ENCODE measurements at places on chromosomes 4 and X.

GRCh38 chr4:77385124-77385969 lies 220.3 kb upstream of the CXCL13 start:
- DNase-seq = peak; percentile 52

GRCh38 chrX:18702362-18703195 lies 4.9 kb upstream of the PPEF1 start:
- peak; percentile 90 for DNase-seq

DNA sequence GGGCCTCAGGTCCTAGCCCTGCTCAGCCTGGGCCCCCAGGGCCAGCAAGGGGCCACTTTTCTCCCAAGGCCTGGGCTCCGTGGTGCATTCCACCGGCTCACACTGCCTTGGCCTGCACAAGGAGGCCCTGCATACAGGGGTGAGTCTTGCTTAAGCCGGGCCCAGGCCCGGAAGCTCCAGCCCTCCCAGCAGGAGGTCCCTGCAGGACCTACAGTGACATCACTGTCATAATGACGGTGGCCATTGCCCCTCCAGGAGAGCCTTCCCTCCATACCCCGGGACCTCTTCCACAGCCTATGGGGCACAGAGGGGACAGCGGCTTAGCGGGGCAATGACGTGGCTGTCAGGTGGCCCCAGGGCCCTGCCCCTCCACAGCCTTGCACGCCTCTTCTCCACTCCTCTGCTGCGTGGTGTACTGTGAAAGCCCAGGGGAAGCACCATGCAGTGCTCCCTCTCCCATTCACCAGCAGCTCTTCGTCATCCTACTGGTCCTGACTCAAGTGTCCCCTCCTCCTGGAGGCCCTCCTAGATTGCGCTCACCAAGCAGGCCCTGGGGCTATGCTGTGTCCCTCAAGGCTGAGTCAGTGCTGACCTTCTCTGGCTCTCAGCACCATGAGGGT lies 32.3 kb upstream of the AFAP1 start:
- peak; percentile 61 for DNase-seq

DNA sequence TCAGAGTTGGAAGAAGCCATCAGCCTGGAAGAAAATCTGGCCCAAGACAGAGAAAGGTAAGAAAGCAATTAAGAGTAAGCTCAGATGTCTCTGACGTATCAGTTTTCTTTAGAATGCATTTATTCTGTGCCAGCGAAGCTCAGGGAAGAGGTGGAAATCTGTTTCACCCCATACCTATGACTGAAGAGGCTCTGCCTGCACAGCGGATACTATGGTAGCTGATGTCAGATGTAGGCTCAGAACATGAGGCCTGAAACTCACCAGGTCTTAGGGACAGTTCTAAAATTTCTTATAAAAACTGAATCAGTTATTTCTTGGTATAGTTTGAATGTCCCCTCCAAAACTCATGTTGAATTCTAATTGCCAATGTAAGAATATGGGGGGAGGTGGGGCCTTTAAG lies 30.9 kb downstream of the VEGFC start:
- DNase-seq = no peak

- no peak for DNase-seq
Observed at GRCh38 chr4:38818441-38818976, 13.9 kb upstream of the TLR1 start.

DNA sequence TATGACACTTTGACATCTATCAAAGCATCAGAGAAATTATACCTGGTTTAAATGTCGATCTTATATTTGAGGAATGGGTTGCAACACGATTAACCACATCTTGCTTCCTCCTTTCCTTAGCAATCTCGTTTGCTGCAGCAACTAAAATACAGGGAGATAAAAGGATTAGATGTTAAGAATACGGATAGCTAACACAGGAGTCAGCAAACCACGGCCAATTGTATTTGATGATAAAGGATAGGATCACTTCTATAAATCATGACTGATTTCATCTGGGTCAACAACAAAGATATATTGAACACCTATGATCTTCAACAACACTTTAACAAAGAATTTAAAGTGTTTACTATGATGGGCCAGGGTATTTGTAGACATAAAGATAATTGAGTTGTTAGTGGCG lies 5.0 kb downstream of the MAP7D3 start:
- no peak for DNase-seq

GRCh38 chr4:127936974-127937373 lies 28.0 kb downstream of the MFSD8 start:
- no peak for DNase-seq

GRCh38 chr4:899556-899906 lies 32.6 kb downstream of the GAK start:
- no peak for DNase-seq

DNA sequence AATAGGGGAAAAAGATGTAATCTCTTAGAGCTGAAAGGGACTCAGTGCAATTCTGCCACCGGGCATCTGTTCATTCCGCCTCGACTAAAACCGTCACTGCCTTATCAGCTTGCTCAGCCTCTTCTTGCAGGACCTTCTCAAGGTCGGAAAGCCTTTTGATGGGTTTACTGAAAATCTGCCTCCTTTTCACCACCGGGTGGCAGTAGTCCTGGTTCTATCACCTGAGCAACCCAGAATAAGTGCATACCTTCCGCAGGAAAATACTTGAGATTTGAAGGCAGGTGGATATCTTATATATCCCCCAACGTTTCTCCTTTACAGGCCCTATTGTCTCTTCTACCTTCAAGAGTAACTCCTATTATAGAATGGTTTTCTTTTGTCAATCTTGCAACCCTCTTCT lies 103.4 kb upstream of the PAK3 start:
- DNase-seq = peak; percentile 38

DNA sequence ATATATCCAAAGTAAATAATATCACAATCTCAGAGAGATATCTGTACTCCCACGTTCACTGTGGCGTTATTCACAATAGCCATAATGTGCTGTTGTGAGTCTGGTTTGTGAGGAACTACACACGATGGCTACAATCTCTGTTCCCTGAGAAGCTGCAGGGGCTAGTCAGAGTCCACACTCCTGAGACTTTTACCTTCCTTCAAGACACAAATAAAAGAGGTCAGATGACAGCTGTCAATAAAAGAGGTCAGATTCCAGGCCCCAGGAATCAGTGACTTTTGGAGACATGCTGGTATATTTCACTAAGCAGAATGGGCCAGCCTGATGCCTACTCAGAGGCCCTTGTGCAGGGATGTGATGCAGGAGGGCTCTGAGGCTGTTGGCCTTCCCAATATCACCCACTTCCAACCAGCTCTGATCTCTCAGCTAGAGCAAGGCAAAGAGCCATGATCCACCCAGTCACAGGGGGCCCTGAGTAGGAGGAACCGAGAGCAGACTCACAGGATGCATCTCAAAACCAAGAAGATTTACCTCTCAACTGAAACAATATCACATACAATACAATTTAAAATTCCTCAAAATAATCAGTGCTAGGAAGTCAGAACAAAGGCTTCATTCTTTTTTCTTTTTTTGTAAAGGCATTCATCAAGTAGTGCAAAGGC lies 13.8 kb downstream of the FRYL start:
- DNase-seq = no peak

- peak; percentile 68 for DNase-seq
Observed at GRCh38 chr4:113153529-113154101, 104.2 kb downstream of the ANK2 start.

- DNase-seq = no peak
Observed at GRCh38 chr4:52102587-52102986, 51.5 kb downstream of the SPATA18 start.

- no peak for DNase-seq
Observed at GRCh38 chr4:98482503-98482846, 175.9 kb downstream of the TSPAN5 start.

DNA sequence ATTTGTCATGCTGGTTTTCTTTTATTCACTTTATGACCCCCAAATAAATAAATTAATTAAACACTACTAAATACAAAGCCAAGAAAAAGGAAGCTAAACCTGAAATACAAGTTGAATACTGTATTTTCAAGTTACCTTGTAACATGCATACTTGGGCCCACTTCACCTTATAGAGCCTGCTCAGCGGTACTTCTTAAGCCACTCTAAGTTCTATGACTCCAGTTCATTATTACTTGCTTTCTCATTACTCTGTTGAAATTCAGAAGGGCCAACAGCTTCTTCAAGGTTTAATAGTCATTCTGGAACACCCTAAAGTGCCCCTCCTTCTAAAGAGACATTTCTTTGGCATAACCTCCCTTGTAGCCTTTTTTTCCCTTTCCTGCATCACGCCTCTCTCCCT lies 844.5 kb downstream of the RPA4 start:
- no peak for DNase-seq

DNA sequence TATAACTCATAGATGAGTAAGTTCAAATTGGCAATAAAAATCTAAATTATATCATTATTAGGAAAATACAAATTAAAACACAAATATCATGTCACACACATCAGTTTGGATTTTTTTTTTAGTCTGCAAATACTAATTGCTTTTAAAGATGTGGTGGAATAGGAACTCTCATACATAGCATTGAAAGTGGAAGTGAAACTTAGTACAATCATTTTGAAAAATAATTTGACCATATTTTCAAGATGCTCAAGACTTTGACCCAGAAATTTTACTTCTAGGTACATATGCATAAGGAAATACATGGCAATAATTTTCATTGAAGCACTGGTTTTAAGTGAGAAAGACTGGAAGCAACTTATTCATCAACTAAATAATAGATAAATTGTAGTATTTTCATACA lies 147.5 kb upstream of the SMIM31 start:
- DNase-seq = no peak

GRCh38 chrX:145953628-145954027 lies 136.0 kb downstream of the SLITRK2 start:
- DNase-seq = no peak

DNA sequence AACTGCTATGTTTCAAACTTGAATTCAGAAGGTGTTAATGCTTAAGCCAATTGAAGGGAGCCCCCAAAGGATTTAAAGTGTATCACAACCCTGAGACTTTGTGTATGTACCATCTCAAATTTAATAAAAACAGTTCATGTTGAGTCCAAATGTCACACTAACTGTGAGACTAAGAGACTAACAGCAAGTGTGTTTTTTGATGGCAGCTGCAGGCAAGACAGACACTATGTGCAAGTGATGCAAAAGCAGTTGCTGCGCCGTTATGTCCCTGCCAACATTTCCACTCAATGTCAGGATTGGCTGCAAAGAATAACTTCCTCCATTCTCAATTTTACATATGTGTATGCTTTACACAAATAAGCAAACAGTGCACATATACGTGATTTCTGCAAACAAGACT lies 594.6 kb downstream of the IL15 start:
- DNase-seq = no peak

DNA sequence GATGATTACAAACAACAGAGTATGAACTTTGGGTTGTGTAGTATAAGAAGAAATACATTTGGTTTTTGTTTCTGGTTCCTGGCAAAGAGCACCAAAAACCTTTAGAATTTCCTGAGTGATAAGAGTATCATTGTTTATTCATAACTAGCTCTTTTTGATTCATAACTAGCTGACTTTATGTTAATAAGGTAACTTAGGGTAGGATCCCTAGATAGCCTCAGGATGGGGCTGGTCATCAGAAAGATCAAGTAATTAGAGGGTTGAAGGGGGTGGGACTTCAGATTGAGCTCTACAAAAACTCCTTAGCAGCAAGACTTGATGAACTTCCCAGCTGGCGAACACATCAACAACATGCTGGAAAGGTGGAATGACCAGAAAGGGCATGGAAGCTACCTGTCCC lies 166.5 kb downstream of the SCFD2 start:
- no peak for DNase-seq

GRCh38 chrX:105211066-105211575 lies 9.4 kb downstream of the TEX13A start:
- no peak for DNase-seq

DNA sequence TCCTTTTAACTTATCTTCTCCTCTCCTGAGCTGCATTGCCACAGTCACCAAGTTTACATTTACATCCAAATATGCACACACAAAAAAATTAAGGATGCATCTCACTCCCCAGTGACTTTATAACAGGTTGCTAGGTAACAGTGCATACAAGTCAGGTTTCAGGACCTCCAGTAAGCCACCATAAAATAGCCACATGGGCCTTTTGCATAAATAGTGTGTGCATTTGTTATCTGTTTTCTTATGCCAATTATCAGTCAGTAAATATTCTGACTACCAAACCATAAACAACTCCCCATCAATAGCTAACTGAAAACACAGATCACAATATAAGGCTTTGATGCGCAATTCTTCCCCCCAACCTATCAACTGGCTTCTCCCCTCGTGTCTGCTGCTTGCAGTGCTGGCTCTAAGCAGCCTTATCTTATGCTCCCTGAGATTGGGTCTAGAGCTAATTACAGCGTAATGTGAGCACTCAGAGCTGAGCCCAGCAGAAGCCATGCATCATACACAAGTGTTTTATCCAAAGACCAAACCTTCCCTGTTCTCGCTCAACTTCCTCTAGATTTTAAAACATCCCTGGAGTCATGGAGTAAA lies 55.4 kb downstream of the ZNF827 start:
- DNase-seq = no peak

GRCh38 chr4:124079174-124079780 lies 633.3 kb downstream of the ANKRD50 start:
- DNase-seq = no peak

- DNase-seq = no peak
Observed at GRCh38 chr4:137536789-137537561, 4.7 kb upstream of the PCDH18 start.

- DNase-seq = no peak
Observed at GRCh38 chr4:5988086-5988845, 30.0 kb downstream of the C4orf50 start.

DNA sequence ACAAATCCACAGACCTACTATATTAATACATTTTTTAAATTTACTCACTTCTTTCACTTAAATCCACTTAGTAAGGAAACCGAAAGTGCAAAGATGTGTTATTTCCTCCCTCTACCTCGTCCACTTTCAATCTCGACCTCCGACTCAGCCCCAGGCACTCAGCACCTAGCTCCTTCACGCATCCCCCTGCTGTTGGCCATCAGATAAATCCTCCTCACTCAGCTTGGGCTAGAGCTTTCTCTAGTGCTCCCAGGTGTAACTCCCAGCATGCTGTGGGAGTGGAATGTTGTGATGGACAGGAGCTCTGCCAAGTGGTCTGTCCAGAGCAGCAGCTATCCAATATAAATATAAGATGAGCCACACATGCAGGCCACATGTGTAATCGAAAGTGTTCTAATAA lies 26.7 kb upstream of the TEC start:
- DNase-seq = no peak

Measured in NCI-H460 (cell line).